Activated CD4-positive, alpha-beta T cell treated with anti-CD3 and anti-CD28 coated beads, Interleukin-2, amount 50 U/mL, for 4 hours (primary cell): ENCODE measurements at places on chromosomes 12 and 14.

GRCh38 chr12:8629486-8630033 lies 16.9 kb upstream of the AICDA start:
- no peak for DNase-seq

DNA sequence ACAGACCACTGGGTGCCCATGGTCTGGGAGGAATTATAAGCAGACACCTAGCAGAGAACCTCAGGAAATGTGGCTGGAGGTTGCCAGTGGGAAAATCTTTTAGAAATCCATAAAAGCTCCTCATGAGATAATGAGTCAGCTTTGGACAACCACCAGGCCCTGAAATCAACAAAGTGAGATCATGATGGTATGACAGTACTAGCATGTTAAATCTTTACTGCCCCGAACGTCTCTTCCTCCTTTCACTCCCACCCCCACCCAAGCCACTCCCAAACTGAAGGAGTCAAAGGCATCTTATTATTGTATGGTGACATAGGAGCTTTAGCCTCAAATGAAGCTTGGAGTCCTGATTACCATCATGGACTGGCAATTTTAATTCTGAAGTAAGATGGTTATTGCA lies 240.0 kb downstream of the DIO2 start:
- no peak for DNase-seq

- DNase-seq: no peak
These were observed 942.3 kb upstream of the TMEM132C start for GRCh38 chr12:127324681-127325080.

GRCh38 chr14:84792722-84793410 lies 737.1 kb upstream of the FLRT2 start:
- DNase-seq: no peak

GRCh38 chr12:82619644-82620043 lies 67.1 kb upstream of the TMTC2 start:
- no peak for DNase-seq

GRCh38 chr12:109710747-109711595 lies 2.7 kb upstream of the FAM222A start:
- no peak for DNase-seq

- DNase-seq: peak; percentile 84
These were observed 268.6 kb downstream of the BTG1 start for GRCh38 chr12:91877022-91877421.

GRCh38 chr14:45766247-45766646 lies 513.2 kb upstream of the MIS18BP1 start:
- no peak for DNase-seq

- DNase-seq: no peak
These were observed 4.5 kb downstream of the LRRC43 start for GRCh38 chr12:122187466-122187865.

- no peak for DNase-seq
These were observed 711.0 kb downstream of the AACS start for GRCh38 chr12:125776212-125776611.

DNA sequence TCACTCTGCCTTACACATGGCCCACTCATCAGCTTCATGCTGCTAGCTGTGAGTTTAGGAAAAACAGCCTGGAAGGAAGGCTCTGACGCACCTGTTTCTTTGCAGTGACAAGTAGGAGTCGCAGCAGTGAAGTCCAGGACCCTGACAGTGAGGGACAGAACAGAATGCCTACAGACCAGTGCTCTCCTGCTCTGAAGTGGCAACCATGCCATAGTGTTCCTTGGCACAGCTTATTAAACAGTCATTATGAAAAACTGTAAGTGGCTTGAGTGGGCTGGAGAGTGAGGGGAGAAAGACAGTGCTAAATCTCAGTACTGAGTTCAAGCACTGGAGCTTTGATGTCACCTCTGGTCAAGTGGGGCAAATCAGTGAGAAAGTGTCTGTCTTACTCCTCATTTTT lies 61.7 kb downstream of the MYRFL start:
- DNase-seq: no peak

DNA sequence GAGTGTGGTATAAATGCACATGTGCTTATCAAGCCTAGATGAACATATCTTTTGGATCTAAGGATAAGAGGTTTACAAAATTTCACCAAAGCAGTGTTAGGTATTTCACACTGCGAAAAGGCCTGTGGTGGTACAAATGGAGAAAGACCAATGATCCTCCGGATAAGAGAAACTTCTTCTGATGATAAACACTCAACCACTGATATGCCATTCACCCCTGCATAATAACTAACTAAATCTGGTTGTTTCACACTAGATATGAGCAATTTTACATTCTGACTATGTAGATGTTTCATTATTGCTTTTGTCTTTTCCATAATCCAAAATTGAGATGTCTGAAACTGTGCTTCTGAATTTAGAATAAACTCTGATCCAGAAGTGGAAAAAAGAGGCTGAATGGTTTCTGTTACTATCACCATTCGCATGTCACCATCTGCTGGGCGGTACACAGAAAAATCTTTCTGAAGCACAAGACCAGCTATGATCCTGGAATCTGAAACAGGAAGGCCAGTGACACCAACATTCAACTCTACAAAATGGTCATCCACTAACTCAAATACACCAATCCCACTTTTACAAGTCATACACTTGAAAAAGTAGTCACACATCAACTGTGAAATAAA lies 1.3 kb downstream of the BBS10 start:
- DNase-seq: no peak

DNA sequence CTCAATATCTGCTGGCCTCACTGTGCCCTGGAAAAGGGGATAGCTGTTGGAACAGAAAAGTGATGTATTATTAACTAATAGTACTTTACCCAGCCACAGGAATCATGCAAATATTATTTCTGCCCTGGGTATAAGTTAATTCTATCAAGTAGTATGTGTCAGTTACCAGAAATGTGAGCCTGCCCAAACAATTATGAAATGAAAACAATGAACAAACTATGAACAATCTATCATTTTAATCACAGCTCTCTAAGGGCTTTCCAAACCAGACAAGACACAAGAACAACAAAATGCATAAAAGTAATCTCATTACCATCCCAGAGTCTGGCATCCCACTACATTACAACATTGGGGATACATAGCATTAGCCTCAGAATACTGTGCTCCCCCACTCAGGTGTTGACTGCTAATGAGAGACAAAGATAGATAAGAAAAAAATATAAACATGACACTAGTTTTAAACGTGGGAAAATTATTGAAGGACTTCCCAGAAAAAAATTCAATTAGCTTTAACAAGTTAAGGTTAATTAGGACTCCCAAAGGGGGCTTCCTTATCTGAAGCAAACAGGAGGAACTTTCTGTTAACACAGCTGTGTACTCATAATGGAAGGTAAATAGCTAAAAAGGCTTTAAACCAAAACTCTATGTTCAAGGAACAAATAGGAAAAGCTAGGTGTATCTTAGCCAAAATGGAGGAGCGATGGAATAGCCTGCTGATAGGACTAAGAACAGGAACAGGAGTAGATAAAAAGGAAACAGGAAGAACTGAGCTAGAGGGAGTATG lies 3.3 kb downstream of the DCAF5 start:
- DNase-seq: no peak

DNA sequence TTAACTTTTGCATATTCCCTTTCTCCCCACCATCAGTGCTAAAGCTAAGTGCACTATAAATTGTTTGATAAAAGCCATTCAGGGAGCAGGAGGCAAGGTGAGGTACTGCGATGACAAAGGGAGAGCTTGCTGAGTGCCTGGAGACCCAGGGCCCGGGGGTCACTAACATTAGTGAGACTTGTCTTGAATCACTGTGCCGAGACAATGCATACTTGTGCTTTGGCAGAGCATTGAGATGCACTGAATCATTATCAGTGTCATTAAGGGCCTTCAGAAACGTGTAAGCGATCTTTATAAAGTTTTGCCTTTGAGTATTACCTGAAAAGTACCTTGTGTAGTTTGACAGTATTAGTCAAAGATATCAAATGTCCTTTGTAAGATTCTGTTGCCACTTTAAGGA lies 447.5 kb downstream of the PCNX1 start:
- no peak for DNase-seq

DNA sequence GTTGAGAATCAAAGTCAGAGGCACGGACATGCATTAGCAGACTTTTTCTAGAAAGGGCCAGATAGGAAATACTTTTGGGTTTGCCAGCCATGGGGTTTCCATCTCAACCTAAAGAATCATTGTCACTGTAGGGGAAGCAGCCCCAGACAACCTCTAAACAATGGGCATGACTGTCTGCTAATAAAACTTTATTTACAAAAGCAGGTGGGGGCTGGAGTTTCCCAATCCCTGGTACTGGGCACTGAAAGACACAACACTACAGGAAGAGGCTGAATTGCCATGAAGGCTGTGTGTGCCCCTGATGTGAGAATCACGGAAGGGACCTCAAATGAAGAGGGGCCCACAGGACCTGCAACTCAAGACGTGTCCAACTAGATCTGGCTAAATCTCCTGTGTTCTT lies 62.0 kb upstream of the GPR68 start:
- no peak for DNase-seq

- DNase-seq: no peak
These were observed 57.0 kb downstream of the NCOR2 start for GRCh38 chr12:124510301-124510970.

- DNase-seq: no peak
These were observed 42.0 kb downstream of the KCNK13 start for GRCh38 chr14:90103808-90104207.

- DNase-seq: no peak
These were observed 58.3 kb downstream of the PRKCH start for GRCh38 chr14:61379639-61380184.

GRCh38 chr14:88323086-88323522 lies at the start of gene KCNK10:
KCNK10 (minus strand) TSS chr14:88323269; CDS start chr14:88322798, 471 bp downstream.
- no peak for DNase-seq

GRCh38 chr14:52650774-52651173 lies 44.6 kb downstream of the ERO1A start:
- no peak for DNase-seq
